Fibroblast of lung (primary cell): ENCODE measurements at places on chromosomes 3 and 15. TPM values are rescaled to one million over a fixed set of nuclear protein-coding genes. Genes with fewer than 3 reads are reported as not detected.

- no peak for DNase-seq
Measured at GRCh38 chr3:40477666-40478065, 744 bp downstream of the ZNF619 start.

- no peak for DNase-seq
Measured at GRCh38 chr3:161250116-161250515, 29.0 kb downstream of the NMD3 start.

GRCh38 chr3:132016061-132017041, 18.5 kb downstream of the CPNE4 start:
- DNase-seq = no peak

The PLSCR4 gene
- 25.7 and 36.7 TPM in 2 replicates for total RNA-seq

DNA sequence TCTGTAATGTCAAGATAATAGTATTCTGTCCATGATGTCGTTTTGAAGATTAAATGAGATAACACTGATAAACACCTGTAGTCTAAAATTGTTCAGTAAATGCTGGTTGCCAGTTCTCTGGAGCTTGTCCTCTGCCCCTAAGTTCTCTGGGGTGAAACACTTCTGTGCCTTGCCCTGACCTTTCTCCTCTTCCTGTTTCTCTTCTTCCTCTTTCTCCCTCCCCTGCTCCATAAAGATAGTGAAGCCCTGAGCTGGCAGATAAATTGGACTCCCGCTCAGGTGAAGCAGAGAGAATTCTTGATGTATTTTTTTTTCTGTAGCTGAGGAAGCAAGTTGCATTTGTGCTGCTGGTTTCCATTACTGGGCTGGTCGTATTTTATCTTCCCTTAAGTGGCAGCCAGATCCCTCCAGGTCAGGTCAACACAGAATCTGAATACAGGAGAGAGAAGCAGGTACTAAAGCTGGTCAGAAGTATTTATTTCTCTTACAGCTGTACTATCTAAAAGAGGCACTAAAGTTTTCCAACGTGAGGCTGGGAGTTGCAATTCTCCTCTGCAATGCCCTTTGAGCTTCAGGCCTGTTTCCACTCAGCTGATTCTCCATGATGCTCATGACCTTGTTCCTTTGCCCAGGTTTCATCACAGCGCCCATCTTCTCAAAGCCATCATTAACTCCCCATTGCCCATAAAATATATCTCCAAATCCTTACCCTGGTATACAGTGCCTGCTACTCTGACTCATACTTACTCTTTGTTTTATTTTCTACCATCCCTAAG, 319.3 kb upstream of the CFAP20DC start:
- DNase-seq = no peak

The AADACL2 gene
- under 0.01 TPM in 1 of 2 replicates, not detected in the other for total RNA-seq

The HIGD2B gene
- 0.26 TPM in 1 of 2 replicates, not detected in the other for total RNA-seq

GRCh38 chr15:78061963-78062427, 15.5 kb downstream of the TBC1D2B start:
- DNase-seq = peak; percentile 66

GRCh38 chr15:66241087-66241907, 12.3 kb downstream of the MEGF11 start:
- no peak for DNase-seq

- DNase-seq = no peak
Measured at GRCh38 chr15:100018191-100018590, 285.0 kb upstream of the LYSMD4 start.

DNA sequence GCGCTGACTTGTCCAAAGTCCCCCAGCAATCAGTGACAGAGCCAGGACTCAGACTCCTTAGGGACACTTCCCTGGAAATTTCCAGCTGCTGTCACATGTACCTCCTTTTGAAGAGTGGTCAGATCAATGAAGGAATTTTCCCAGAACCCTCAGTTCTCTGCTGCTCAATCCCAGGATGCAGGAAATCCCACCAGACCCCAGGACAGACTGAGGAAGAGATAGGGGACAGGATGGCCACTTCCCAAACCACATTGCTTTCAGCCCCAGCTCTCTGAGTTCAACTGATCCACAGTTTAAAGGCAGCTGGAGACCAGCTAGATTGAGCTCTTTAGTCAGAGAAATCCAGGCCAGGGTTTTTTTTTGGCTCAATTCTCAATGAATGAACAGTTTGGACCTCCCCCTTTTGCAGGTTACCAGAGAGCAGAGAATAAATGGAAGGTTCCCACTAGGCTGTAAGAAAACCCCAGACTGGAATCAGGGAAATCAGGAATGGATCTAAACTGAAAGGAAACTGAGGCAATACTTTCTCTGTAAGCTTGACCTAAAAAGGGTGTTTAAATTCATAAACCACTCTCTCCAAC, 1.5 kb downstream of the CYP1A1 start:
- DNase-seq = peak; percentile 70

DNA sequence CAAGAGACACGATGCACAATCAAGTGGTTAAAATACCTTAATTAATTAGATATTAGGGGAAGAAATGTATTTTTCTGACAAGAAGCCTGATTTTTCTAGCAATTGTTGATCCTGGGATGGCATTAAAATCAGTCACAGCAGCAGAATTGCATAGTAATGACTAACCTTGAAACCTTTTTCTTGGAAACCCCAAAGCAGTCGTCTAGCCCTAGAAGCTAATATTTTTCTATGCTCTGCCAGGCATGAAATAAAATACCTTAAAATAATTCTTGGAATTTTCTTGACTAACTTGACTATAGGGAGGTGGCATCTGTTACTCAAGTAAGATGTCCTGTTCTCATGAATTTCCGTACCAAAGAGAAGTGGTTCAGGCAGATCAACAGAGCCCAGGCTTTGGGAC, 204.1 kb downstream of the THRB start:
- DNase-seq = no peak

The SOX2 gene
- not detected in 2 replicates for total RNA-seq

GRCh38 chr3:156867174-156867573, 41.0 kb downstream of the LEKR1 start:
- no peak for DNase-seq

The NFKBIZ gene
- total RNA-seq = 15.4 and 38.8 TPM in 2 replicates

The PEX5L gene
- total RNA-seq = 0.51 and 5.9 TPM in 2 replicates

DNA sequence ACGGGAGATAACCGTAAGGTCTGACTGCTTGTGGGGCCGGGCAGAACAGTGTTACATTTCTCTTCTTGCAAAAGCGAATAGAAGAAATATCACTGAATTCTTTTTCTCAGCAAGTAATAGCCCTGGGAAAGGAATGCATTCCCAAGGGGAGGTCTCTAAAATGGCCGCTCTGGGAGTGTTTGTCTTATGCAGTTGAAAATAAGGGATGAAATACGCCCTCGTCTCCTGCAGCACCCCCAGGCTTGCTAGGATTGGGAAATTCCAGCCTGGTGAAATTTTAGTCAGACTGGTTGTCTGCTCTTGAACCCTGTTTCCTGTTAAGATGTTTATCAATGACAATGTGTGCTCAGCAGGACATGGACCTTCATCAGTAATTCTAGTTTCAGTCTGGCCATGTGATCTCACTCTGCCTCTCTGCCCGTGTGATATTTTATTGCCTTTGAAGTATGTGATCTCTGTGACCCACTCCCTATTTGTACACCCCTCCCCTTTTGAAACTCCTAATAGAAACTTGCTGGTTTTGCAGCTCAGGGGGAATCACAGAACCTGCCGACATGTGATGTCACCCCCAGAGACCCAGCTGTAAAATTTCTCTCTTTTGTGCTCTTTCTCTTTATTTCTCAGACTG, 715.6 kb downstream of the ROBO1 start:
- peak; percentile 11 for DNase-seq

DNA sequence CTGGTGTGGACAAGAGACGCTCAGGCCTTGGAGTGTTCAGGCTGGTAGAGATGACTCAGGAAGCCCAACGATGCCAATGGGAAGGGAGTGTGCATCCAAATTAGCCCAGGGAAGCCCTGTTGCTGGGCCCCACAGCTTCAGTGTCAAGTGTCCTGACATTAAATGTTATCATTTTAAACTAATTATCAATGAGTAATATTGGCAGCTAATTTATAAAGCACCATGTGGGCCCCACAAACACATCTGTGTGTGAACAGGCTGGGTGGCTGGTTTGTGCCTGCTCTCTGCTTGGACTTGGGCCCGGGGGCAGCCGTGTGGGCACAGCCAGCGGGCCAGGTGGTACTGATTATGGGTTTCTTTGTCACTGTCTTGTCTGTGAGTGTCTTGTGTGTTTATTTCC, 15.0 kb downstream of the FBLN2 start:
- DNase-seq = no peak

GRCh38 chr3:23804441-23805209, 1.1 kb upstream of the UBE2E1 start:
- no peak for DNase-seq

GRCh38 chr3:156368189-156368588, 186.7 kb downstream of the SSR3 start:
- no peak for DNase-seq

DNA sequence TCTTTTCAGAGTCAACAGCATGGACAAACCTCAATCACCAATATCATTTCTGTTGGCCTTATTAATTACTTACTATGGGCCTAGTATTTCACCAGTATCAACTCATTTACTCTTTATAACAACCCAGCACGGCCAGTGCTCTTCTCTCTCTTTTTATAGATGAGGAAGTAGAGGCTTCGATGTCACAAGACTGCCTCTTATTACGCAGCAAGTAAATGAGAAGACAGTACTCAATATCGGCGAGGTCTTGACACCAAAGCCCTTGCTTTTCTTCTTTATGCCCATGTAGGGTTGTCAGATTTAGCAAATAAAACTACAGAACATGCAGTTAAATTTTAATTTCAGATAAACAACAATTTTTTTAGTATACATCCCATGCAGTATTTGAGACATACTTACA, 99.0 kb upstream of the KCNMB2 start:
- DNase-seq = no peak

- DNase-seq = peak; percentile 63
Measured at GRCh38 chr3:66469220-66469640, 31.6 kb downstream of the LRIG1 start.

DNA sequence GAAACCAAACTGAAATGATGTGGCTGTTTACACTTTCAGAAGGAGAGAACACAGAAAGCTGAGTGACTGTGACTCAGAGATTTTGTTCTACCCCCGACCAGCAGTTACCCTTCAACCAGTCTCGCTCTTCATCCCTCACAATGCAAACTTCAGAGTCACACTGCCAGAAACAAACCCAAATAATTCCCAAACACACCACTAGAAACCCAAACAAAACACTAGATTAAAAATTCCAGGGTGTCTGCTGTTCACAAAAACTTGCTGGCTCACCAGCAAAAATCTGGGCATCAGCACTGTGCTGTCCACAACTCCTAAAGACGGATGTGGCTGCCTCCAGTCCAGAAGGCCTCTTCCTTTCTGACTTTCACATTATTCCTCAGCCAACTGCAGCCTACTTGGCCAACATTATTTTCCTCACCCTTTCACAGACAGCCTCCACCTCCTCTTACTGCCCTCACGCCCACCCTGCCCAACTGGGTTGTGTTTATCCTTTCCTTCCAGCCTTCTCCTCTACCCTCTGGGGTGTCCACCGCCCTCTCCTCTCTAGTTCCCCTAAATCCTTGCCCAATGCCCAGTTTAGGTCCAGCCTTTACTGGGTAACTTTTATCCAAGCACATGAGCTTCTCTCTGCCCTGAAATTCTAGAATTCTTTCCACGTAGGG, 71.4 kb downstream of the MECOM start:
- DNase-seq = peak; percentile 55

GRCh38 chr3:172362583-172362982, 85.7 kb downstream of the GHSR start:
- DNase-seq = no peak

DNA sequence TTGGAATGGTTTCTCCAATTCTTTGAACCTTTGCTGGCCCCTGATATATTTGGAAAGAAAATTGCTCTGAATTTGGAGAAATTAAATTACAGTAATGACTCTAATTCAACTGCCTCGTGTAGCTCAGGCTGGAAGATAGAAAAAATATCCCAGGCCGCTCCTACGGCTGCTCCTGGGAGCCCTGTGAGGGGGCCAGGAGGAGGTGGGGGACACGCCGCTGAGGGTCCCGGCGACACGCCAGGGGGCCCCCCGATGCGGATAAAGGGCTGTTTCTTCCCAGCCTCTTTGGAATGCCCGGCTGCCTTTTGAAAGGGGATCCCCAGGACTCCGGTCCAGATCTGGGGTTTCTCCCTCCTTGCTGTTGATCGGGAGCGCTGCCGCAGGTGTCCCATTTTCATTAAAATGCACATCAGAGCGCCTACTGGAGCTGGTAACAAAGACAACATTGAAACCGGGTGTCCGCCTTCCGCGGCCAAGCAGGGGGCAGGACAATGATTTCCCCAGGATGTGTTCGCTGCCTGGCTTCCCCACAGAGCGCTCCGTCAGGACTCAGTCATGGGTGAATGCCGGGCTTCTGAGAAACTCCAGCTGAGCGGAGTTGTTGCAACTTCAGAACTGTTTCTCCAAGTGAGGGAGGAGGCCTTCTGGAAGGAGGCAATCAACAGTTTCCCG, 200.1 kb upstream of the KBTBD8 start:
- DNase-seq = peak; percentile 86

DNA sequence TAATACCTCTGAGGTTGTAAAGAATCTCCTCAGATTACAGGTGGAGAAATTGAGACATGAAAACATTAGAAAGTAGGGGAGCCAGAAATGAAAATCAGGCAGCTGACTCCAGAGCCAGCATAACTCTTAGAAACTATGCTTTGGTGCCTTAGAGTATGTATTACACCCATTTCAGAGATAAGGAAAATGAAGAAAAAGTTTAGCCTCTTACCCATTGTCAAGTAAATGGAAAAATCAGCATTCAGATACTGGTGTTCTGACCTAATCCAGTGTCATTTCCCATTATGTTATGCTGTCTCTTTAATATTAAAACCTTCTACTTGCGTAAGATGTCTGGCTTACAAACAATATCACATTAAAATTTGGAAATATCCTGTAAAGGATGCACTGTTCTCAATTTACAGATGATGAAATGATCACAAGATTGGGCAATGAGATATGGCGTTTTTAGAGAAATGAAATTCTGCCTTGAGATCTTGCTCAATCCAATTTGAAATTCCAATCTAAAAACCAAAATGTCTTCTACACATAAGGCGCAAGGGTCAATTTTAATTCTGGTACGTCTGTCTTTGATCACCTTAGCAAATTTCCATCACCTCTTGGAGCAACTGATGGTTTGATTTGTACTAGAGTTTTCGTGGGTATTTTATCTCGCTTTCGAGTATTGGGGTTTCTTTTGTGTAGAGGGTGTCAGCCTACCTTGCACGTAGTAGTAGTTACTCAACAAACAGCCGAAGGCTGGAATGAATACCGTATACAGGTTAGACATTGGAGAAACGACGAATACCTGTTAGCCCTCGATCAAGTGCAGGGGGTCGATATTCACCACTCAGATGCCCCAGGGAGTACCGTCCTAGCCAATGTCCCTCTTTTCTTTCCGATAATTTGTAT, 902 bp upstream of the ZCWPW2 start:
- peak; percentile 94 for DNase-seq

- DNase-seq = no peak
Measured at GRCh38 chr3:52820736-52821135, 9.7 kb downstream of the ITIH4 start.

DNA sequence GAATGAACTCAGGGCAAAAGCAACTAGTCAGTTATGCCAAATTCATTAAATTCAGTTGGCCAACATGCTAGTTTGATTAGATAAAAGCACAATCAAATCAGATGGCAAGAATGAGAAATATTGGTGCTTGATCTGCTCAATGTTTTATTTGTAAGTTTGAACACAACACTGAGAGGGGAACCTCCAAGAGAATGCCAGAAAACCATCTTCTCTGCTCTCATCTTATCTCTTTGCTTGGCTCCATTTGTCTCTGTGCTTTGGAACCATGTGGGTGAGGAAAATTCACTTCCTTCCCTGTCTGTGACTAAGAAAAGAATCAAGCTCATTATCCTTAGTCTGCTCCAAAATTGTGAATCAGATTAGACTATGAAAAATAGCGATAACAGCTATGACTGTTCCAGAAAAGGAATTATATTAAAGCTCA, 43.6 kb upstream of the DCBLD2 start:
- DNase-seq = no peak
